Fibroblast of villous mesenchyme (primary cell): ENCODE measurements at places on chromosomes 1 and 21. TPM values are rescaled to one million over a fixed set of nuclear protein-coding genes. Genes with fewer than 3 reads are reported as not detected.

Gene PLD5
- not detected in 2 replicates for total RNA-seq

Gene PGM1
- total RNA-seq: 48.6 and 62.2 TPM in 2 replicates

Gene TMEM269
- total RNA-seq: under 0.01 TPM in 2 replicates

Gene SLC9C2
- total RNA-seq: not detected in 2 replicates

Gene ST6GALNAC5
- total RNA-seq: 114 and 155 TPM in 2 replicates

- no peak for DNase-seq
These were observed 702.8 kb downstream of the PTPRU start for GRCh38 chr1:29939079-29939478.

DNA sequence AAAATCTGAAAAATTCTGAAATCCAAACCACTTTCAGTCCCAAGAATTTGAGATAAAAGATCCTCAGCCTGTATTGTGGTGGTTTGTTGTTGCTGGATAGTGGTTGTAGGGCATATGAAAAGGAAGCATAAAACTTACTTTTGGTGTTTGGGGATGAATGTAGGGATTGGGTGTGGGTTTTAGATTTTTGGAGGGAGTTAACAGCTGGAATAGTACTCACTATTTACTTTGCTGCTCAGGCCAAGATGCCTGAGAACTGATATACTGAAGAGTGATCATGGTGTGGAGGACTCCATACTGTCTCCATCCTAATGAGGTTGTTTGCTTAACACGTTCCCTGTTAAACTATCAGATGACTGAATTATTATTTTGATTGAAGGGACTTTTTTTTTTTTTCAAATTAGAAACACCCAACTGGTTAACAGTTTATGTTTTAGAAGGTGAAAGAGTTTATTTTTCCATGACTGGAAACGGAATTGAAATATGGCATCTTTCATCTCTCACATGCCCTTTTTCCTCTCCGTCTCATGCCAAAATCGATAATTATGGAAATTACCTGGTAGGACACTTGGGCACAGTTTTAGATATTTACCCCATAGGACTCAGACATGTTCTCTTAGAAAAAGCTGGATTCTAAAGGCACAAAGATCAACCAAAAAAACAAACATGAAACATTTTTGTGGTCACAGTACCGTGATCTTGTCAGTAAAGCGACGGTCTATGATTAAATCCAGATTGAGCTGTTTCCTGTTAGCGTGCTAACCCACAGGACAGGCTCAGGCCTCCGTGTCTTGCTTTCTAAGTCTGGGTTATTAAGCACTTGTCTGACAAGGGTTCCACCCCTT lies 37.3 kb downstream of the RGL1 start:
- DNase-seq: peak; percentile 98

- DNase-seq: no peak
These were observed 65.2 kb upstream of the TMPRSS15 start for GRCh38 chr21:18468790-18469189.

DNA sequence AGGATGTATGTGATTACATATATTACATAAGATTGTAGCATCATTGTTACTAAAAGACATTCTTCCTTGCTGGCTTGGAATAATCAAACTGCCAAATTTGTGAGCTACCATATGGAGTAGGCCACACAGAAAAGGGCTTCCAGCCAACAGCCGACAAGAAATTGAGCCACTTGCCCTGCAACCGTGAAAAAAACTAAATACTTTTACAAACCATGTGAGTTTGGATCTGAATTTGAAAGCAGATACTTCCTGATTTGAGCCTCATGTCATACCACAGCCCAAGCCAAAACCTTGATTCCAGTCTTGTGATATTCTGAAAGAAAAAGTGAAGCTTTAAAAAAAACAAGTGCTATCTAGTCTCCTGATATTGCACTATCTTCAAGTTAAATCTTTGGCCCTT lies 55.6 kb upstream of the PRMT6 start:
- no peak for DNase-seq

- DNase-seq: peak; percentile 53
These were observed 157.3 kb downstream of the KCNJ6 start for GRCh38 chr21:37758982-37759381.

GRCh38 chr1:13576926-13577325 lies 6.7 kb upstream of the PDPN start:
- DNase-seq: no peak

GRCh38 chr1:247335882-247336281 lies 4.2 kb upstream of the ZNF496 start:
- no peak for DNase-seq

- DNase-seq: peak; percentile 93
These were observed 1.2 kb downstream of the S100A10 start for GRCh38 chr1:151992303-151993083.

DNA sequence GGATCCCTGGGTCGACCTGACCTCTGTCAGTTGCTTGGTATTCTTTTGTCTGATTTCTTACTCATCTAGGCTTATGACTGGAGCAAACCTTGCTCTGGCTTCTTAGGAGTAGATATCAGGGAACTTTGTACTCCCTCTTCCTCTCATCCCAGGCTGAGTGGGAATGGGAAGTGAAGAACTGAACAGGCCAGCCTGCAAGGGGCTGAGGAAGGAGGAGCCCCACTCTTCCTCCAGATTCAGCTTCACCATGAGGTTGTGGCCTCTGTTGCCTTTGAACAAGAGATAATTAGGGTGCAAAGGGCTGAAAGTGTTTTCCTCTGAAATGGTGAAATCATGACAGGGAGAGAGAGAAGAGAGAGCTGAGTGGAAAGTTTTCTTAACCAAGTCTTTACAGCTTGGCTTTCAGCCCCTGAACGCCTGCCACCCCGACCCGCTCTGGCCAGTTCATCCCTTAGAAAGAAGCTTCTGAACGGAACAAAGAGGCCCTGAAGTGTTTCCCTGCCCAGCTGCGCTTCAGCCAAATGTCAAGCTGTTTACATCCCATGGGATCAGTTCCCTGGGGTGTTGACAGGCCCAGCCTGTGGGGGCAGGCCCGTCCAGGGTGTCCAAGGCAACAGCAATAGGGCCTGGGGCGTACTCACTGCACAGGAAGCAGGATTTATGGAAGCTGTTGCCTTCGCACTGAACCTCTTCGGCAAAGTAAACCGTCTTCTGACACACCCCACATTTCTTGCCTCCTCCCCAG lies 11.2 kb downstream of the CSRP1 start:
- DNase-seq: peak; percentile 98

GRCh38 chr1:229716069-229716468 lies 90.0 kb downstream of the URB2 start:
- no peak for DNase-seq

DNA sequence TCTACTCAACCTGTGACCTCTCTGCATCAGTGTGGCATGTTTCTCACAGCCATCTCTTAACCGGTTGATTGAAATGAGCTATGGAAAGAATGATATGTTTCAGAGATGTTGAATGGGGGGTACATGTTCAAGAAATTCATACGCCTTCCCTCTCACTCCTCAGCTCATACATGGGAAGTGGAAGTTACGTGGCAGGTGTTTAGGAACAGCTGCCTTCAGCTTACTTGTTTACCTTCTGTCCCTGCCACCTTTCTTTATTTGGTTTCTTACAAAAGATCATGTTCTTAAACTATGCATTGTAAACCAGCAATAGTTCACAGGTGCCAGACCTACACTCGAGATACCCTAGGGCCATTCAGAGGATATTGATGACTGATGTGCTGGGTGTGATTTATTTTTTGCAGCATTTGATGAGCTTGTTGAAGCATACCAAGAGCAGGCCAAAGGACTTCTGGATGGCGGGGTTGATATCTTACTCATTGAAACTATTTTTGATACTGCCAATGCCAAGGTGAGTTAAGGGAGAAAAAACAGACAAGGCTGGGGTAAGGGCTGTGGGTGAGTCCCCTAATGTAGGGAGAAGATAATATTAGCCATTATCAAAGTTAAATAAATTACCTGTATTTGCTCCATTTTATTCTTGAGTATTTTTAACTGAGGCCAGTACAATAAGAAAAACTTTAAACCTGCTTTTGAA lies 17.4 kb downstream of the MTR start:
- DNase-seq: no peak

DNA sequence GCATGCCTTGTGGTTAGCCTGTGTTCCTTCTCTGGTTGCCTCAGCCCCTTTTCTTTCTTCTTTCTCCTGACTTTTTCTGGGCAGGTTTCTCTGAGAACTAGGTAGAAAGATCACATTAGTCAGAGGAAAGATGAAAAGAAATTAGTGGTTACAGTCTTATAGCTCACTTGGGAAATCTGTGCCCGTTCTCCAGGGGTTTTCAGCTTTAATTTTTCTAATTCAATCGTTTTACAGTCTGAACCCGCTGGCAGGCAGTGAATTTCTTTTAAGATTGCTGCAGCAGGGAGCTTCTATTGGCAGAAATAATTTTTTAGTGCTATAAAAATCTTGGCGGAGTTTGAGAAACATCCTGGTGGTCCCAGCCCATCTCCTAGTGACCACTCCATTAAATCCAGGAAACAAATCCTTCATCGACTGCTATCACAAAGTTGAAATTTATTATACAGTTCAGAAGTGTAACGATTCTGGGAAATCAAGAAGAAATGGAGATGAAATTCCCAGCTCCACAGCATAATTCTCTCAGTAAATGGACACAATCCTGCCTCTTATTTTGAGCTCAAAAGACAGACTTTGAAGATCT lies 113.1 kb downstream of the PCP4 start:
- no peak for DNase-seq

GRCh38 chr1:89615676-89616598 lies 17.0 kb upstream of the LRRC8C start:
- no peak for DNase-seq

- DNase-seq: peak; percentile 58
These were observed 54.5 kb upstream of the ATP2B4 start for GRCh38 chr1:203572134-203572625.

DNA sequence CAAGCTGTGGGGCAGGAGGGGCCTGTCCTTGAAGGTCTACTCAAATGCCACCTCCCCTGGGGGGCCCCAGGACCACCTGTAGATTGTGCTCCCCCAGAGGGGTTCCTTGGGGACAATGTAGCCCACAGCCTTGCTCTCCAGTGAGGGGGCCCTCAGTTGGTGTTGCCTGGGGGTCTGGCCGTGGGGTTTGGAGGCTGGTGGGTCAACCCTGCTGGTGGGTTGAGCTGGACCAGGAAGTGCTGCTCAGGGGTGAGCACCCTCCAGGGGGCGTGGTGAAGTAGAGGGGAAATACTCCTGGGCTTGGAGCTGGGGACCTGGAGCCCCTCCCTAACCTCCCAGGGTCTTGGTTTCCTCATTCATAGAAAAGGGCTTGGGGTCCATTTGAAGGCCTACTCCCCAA lies 143.6 kb upstream of the WNT4 start:
- no peak for DNase-seq

DNA sequence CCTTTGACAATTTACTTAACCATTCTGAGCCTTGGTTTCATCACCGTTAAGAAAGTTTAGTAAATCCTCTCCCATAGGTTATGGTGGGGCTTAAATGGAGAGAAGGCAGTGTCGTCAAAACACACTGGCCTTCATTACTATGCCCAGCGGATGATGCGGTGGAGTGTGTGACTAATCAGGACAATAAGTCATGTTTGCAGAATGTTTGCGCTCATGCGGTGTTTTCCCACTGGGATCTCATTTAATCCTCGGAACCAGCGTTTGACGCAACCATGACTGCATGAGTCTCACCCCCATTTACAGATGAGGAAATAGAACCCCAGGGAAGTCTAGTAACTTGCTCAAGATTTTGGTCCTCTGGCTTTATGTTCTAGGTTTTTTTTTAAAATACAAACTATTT lies 17.5 kb downstream of the SLC26A9 start:
- DNase-seq: peak; percentile 76

DNA sequence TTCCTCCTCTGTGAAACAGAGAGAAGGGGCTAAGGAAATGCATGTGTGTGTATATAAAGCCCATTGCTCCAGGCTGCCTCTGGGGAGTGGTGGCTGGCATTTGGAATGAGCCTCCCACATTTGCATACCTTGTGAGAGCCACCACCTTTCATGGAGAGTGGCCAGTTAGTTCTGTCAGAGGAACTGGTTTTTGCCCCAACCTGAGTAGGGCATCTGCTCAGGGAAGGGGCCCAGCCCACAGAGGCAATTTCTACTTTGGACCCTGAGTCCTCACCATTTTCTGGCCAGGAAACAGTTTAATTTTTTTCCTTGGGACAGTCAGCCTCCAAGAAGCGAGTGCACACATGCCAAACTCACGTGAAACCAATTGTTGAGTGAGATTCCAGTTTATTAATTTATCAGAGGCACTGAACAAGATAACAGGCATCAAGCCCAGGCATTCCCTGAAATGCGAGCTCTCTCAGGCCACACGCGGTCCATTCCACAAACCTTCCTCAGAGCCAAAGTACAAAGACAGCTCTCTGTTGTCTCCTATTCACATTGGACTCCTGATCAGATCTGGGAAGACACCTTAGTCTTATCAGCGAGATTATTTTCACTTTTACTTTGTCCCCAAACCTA lies 1.0 kb upstream of the SLC6A9 start:
- DNase-seq: no peak

DNA sequence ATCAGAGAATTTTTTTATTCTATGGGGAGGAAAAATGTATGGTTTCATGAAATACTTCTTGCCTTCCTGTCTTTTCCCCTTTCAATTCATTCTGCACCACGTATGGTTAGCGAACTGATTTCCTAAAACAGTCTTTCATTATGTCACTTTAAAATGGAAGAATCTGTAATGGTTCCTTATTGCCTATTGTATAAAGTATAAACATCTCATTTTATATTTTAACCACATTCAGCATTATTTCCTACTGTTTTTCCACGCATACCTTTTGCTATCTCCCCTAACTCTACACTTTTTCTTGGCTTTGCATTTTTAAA lies 232.3 kb upstream of the B3GALT2 start:
- DNase-seq: no peak

DNA sequence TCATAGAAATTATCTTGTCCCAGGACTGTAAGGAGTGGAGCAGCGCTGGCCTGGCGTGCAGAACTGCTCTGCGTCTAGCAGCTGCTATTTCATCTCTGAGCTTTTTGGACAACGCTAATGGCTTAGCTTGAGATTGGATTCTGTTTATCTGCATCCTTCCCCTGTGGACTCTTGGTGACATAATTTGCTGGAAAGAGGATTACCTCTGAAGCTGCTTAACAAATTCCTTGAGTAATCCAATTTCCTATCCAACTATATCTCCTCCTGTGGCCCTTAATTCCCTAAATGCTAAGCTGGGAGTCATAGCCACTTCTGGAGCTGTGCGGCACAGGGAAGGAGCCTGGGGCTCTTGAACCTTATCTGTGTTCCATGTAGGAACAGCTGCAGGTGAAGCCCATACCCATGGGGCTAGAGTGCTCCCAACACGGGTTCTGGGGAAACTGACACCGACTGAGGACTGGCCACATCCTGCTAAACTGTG lies 43.2 kb downstream of the IL6R start:
- no peak for DNase-seq

DNA sequence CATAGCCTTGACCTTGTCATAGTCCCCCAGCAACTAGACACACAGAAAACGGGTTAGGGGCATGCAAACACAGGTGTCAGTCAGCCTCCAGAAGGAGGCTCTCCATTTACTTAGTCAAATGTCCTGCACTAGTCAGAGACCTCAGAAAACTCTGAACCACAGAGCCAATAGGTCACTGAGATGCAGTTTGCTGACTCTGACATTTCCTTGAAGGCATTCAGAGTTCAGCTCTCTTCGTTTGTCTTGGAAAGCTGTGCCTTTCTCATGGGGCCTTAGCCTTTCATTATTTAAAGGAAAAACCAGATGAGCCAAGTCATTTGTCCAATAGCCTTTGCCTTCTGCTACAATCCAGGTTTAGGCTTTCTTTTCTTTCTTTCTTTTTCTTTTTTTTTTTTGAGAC lies 3.5 kb downstream of the OLFML2B start:
- DNase-seq: no peak

GRCh38 chr1:20409012-20409411 lies 77.0 kb downstream of the CAMK2N1 start:
- no peak for DNase-seq

- no peak for DNase-seq
These were observed 55.9 kb downstream of the CLIC4 start for GRCh38 chr1:24801176-24801575.
